Ecto neural progenitor cell (in vitro differentiated cells): ENCODE measurements at places on chromosomes 12 and 14.

GRCh38 chr12:63841011-63841410, 3.5 kb upstream of the SRGAP1 start:
- no peak for DNase-seq

DNA sequence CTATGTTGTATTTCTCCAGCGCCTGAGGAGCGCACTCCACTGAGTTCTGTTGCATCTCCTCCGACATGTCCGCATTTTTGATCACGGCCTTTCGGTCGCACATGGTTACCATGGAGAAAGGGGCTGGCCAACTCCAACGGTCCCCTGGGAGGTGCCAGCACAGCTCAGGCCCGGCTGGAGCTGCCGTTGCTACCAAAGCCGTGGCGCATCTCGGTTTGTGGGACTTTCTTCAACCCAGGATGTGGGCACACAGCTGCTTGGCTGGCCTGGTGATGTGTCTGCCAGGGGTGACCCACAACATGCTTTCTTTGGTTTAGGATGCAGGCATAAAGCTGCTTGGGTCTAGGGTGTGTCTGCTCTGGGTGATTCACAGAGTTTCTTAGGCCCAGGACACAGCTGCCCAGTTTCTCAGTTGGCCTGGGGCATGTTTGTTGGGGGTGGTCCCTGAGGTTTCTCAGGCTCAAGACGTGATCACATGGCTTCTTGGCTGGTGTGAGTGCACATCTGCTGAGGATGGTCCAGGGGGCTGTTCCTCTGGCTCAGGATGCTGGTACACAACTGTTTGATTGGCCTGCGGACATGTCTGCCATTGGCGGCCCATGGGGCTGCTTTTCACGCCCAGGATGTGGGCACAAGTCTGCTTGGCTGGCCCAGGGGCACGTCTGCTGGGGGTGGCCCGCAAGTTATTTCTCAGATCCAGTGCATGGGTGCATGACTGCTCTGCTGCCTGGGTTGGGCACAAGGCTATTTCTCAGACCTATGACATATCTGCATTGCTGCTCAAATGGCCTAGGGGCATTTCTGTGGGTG, 25.9 kb upstream of the GTF2A1 start:
- DNase-seq: no peak

DNA sequence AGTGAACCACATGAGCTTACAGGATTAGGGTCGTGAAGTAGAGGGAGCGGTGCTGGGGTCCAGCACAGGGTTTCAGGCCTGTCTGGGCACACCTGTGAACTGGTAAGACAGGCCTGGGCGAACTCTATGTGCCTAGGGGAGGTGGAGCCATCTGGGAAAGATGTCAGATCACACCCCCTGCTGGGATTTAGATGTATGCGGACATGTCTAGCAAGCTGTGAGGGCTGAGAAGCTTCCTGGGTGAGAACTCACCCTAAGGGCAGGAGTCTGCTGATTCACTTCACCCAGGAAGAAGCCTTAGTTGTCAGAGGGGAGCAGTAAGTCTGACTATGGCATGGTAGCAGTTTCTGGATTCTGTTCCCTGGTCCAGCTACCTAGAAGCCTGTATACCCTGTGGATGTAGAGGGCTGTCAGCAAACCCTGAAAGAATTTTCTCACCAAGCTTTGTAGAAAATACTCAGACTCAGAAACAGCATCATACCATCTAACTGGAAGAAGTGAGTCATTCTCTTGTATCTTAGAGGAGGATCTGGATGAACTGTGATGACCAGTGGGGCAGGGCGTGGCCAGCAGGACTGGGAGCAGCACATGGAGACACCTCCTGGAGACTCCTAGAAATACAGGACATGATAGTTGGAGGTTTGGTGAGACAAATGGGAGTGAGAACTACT, 11.2 kb upstream of the PYGL start:
- peak; percentile 64 for DNase-seq

DNA sequence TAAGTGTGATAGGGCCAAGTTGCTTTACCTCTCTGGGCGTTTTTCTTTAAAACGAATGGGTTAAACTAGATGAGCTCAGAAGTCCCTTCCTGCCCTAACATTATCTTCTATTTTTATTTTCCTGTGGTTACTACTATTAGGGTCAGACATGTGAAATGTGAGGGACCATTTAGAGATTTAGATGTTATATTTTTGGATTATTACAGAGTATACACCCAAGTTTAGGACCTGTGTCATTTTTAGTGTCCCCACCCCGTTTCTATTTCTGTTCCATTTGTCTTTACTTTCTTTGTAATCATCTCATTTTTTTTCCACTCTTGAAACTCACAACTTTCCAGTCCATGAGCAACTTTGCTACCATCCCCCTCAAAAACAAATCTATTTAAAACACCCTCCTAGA, 56.3 kb downstream of the SLC4A8 start:
- DNase-seq: no peak

DNA sequence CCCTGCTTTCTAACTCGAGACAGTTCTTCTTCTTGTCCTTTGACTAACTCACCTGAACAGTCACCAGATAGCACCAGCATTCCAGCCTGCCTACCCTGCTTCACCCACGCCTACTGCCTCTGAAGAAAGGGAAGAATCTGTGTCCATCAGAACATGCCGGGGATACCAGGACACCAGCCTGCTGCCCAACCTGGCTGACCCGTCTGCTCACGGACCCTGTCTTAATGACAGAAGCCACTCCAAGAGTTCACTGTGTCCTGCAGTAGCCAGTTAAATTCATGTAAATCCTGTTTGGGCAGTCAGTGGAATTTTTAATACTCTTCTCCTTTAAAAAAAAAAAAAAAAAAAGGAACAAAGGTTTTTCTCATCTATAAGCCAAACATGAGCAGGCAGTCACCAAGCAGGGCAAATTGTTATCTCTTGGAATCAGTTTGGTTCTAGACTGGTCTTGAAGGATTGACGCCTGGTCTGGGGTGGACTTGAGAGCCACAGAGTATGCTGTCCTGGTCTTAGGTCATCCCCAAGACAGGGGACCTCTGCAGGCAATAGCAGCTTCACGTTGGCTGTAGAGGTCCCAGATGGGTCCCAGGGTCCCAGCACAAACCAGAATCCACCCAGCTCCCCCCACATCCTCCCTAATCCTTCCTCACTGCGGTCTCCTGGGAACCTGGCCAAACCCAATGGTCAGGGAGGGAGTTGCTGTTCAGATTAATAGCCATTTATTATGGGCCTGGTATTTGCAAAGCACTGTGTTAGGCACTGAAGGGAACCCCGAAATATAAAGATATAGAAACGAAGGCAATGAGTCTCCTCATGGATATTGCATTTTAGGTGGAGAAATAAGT, 181.1 kb upstream of the HIF1A start:
- no peak for DNase-seq

DNA sequence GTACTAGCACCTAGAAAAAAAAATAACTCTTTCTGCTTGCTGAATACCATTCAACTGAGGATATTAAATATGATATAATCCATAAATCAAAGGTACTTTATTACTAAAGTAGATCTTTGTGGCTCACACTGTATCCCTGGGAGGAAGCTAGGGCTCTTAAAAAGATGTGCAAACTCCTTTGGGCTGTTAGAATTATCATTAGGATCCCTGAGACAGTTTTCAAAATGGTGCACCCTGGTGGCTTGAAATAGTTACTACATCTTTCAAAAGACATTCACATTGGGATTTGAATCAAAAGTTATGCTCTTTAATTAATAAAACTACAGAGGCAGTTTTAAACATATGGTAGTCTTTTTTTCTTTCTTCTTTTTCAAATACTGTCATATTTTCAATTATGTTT, 228.5 kb upstream of the G2E3 start:
- no peak for DNase-seq

DNA sequence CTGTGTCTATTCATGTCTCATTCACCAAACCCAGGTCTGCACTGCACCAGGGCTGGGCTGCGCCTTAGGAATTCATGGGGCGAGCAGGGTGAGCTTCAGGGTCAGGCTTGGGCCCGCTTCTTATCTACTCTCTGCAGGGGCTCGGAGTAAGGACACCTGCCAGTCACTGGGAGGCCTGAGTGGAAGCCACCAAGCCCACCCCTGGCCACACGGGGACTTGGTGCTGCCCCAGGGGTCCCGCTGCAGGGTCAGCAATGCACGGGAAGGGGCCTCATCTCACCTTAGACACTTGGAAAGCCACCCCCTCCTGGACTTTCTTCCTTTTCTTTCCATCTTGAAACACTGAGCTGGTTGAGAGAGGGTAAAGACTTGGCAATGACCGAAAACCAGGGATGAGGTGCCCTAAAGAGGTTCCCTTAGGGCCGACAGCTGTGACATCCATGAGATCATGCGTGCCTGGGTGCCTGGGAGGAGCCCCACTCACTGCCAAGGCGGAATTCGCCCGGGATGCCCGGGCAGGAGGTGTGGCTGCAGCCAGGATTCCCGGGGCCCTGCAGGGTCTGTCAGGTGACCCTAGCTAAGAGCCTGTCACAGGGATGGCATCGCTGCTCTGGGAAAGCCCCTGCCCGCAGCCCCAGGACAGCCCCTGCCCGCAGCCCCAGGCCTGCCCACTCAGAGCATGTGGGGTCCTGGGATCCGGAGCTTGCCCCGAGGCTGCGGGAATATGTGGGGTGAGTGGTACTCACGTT, 45.5 kb upstream of the EML1 start:
- DNase-seq: no peak

DNA sequence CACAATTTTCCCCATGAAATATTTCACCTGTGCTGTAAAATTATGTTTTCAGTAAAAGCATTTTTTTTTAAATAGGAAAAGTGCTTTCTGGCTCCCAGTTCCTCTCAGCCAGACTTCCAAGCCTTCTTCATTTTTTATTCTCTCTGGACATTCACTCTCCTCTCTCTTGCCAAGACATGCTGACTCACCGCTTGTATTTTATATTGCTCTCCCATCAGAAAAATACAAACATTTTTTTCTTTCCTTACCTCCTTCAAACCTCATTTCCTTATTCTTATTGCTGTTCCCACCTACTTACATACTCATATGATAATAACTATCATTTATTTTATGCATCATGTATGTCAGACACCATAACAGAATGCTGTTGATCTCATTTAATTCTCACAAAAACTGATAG, 37.7 kb upstream of the ZNF641 start:
- DNase-seq: no peak

DNA sequence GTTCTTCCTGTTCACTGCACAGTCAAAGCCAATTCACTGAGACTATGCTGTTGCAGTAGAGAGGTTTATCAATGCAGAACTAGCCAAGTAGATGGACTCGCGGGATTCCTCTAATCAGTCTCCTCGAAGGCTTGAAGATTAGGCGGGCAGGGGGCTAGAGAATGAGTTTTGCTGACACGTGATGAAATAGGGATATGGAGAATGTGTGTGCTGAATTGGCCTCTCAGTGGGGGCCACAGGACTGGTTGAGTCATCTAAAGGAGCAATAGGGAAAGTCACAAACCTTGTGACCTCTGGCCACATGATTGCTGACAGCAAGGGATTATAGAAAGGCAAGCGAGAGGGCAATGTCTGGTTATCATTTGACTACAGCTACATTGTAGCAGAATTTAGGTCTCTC, 12.7 kb downstream of the MIPOL1 start:
- no peak for DNase-seq

- no peak for DNase-seq
Observed at GRCh38 chr12:108640802-108641445, 7.2 kb upstream of the SELPLG start.

- no peak for DNase-seq
Observed at GRCh38 chr12:108320507-108321293, 18.4 kb downstream of the CMKLR1 start.

DNA sequence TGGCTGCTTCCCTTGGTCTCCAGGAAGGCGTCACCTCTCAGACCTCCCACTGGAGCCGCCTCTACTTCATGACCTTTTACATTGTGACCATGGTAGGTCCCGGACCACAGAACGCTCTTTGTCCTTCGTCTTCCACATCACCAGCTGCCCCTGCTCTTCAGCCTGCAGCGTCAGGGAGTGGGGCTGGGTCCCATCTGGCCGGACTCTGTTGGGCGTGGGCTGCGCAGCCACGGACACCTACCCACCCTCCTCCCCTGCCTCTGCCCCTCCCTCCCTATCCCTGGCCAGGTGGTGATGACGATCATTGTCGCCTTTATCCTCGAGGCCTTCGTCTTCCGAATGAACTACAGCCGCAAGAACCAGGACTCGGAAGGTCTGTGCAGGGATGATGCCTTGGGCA, 43.3 kb downstream of the SLC8B1 start:
- DNase-seq: no peak

DNA sequence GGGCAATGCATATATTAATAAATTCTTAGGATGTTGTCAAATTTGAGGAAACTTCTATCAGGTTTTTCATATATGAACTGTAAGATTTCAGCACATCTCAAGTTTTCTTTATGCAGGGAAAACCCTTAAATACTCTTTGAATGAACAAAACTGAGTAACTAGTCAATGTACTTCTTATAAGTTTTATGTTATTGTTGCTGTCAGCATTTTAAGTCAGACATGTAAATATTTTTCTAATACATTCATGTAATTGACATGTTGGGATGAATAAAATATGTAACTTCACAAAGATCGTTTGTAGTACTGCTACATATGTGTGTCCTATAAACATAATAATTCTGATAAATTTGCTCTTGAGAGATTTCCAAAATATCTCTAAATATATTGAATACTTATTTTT, 109.6 kb downstream of the BMP4 start:
- no peak for DNase-seq

DNA sequence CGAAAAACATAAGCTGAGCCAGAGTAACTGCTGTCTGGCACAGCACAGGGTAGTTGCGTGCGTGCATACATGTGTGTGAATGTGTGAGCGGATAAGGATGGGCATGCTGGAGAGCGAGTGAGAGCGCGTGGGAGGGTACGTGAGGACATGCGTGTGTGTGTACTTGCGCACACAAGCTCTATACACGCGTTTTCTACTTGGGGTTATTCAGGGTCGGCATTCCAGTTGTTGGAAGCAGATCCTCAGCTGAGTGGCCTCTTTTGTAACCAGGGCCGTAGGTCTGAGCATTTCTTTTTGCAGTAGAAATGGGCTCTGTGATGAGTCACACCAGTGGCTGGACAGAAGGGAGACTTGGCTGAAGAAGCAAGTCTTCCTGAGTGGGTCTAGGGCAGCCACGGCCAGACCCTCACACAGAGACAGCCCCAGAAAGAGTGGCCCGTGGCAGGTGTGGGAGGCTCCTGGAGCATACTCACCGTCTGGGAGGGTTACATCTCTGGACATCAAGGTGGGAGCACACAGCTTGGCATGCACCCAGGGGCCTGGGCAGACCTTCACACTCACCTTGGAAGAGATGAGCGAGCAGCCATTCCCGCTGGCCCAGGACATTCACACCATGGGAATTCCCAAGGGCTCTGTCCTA, 78.0 kb downstream of the LRRC74A start:
- no peak for DNase-seq

- DNase-seq: no peak
Observed at GRCh38 chr12:132327336-132328171, 1.8 kb downstream of the GALNT9 start.

GRCh38 chr12:87311206-87311605, 718.0 kb downstream of the C12orf50 start:
- no peak for DNase-seq

- no peak for DNase-seq
Observed at GRCh38 chr12:49524660-49525324, 14.0 kb upstream of the KCNH3 start.

GRCh38 chr12:112126000-112126438, 659 bp downstream of the TRAFD1 start:
- DNase-seq: peak; percentile 60
